HTR-8/SVneo (cell line): ENCODE measurements at places on chromosomes 13 and 19.

DNA sequence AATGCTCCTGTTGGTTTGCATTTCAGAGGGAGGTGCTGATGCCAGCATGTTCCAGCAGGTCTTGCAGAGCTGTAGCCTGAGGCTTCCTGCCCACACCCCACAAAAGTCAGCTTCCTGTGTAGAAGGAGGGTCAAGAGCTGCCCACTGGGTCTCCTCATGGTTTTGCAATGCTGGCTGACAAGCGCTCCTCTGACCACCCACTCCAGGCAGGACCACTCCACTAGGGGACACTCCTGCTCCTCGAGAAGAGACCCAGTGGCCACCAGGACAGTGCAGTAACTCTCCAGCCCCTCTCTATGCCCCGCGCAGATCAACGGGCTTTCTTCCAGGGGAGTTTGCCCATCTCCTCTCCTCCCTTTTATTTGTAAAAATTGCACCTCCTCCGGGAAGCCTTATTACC lies 72.9 kb upstream of the UQCRFS1 start:
- DNase-seq = no peak

- DNase-seq = no peak
These were observed 27.1 kb downstream of the C19orf47 start for GRCh38 chr19:40321076-40321475.

- peak; percentile 8 for DNase-seq
These were observed 740 bp downstream of the WDFY2 start for GRCh38 chr13:51584731-51585672.

DNA sequence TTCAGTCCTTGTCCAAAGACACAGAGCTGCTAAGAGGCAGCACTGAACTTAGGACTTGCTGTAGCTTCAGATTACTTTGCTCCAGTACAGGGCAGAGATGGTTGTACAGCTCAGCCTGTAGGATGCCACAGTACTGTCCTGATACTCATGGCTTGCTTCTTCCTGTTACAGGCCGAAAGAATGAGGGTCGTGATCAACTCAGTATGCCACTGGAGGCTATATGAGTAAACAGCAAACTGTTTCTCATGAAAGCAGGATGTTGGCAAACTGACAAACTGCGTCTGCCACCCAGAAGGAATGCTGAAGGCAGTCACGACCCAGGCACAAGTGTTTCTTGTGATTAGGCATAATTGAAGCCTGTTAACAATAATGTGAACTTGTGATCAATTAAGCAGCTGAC lies 2.8 kb downstream of the ZNF749 start:
- no peak for DNase-seq

DNA sequence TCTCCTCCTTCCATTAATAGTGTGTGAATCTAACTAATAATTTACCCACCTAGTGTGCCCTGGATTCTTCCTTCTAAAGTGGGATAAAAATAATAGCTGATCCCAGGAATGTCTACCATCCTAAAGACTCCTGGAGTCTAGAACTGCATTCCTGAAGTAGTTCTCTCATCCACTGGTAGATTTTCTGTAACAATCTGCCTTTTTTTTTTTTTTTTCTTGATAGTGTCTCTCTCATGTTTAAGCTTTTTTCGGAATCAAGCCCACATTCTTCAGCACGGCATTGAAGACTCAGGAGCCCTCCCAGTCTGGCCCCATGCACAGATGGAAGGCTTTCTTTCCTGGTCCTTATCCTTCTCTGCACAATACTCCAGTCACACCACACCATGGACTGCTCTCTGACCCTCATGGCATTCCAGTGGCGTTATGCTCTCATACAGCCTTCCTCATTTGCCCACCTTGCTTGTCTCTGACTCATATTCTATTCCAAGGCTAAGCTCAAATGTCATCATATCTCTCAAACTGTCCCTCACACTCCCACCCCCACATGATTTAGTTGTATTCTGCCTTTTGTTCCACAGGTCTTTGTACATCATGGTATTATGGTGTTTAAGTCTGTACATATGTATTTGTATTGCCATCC lies 68.7 kb upstream of the FRY start:
- no peak for DNase-seq

DNA sequence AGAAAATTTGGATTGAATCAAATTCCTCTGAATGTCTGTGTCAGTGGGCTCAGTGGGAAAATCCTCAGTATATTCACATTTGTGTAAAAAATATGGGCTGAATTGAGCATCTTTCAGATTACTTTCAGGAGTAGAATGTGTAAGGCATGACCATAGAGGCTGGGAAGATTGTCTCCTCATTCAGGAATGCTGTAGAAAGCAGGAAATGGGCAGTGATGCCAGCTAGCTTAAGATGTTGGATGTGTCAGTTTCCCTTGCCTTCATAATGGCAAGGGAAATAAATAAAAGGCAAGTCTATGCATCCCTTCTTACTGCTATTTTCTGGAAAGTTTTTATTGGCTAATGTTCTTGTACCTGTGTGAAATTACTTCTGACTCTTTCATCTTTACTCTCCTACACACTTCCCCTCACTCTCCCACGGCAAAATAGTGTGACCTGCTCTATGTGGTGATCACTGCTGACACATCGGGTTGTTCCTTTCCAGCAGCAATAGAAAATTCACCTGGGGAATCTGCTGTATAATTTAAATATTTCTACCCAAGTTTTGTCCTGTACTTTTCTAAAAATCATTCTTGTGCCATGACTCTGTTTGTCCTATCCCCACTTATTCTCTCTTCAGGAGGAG lies 103.2 kb downstream of the LMO7 start:
- no peak for DNase-seq

- no peak for DNase-seq
These were observed 305.4 kb downstream of the KLF12 start for GRCh38 chr13:73828811-73829210.

GRCh38 chr13:102572323-102572722 lies 24.5 kb upstream of the TPP2 start:
- DNase-seq = no peak

DNA sequence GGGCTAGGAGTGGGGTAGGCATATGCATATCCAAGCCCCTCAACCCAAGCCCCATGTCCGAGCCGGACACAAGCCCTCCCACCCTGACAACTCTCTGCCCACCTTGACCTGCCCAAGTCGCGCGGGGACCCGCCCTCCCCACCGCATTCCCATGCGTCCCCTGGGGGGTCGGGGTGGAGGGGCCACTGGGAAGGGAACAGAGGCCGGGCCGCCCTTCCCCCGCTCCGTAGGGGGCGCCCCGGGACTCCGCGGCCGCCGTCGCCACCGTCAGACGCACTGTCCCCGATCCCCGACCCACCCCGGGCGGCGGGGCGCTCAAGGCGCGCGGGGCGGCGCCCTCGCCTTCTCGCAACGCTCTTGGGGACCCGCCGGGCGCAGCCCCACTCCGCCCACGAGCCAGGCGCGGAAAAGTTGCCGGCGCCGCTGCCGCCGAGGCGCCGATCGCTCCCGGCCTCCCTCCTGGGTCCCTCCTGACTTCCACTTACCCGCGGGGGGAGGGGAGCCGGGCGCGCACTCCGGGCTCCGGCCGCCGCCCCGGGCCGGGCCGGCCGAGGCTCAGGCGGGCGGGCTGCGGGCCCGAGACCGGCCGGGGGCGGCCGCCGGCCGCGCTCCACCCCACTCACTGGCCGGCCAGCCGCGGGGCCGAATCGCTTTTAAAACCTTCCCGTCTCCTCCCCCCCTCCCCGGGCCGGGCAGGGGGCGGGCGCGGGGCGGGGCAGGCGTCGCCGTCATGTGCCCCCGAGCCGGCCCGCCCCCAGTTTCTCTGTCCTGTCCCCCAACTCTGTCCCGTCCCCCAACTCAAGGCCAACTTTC lies 34.4 kb upstream of the NANOS3 start:
- DNase-seq = no peak
